ENCODE measurements at places on chromosomes 6 and 20. TPM values are rescaled to one million over a fixed set of nuclear protein-coding genes. Genes with fewer than 3 reads are reported as not detected.

ELOVL2 gene
- total RNA-seq, result not detected

SF3B5 gene
- total RNA-seq, result 105 TPM

BLOC1S5 gene
- 14.3 TPM for total RNA-seq

PTK6 gene
- 0.16 TPM for total RNA-seq

OR2B6 gene
- not detected for total RNA-seq

HLA-DOA gene
- total RNA-seq, result under 0.01 TPM

STMND1 gene
- not detected for total RNA-seq

BPIFB2 gene
- not detected for total RNA-seq

PAK5 gene
- not detected for total RNA-seq

BPIFA1 gene
- not detected for total RNA-seq
